Hematopoietic multipotent progenitor cell (in vitro differentiated cells): ENCODE measurements at places on chromosomes 7 and 10. TPM values are rescaled to one million over a fixed set of nuclear protein-coding genes. Genes with fewer than 3 reads are reported as not detected.

The DHTKD1 gene
- total RNA-seq: 43.1 TPM

The INTS15 gene
- total RNA-seq: 22.9 TPM

The PRLHR gene
- total RNA-seq: not detected

DNA sequence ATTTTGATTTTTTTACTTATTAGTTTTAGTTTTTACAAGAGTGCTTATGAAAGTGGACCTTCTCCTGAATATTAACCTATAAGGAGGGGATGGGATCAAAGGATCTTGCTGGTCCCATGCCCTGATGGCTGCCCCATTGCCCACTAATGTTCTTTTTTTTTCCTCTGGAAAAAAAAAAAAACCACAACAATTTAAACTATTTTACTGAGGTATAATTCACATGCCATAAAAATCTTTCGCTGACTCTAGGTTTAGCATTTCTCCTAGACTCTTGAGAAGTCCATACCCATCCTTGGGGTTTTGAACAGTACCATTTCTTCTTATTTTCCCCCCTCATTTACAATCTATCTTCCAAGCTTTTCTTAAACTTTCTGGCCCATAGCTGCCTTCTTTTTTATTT, 481.8 kb downstream of the TFEC start:
- DNase-seq: no peak

DNA sequence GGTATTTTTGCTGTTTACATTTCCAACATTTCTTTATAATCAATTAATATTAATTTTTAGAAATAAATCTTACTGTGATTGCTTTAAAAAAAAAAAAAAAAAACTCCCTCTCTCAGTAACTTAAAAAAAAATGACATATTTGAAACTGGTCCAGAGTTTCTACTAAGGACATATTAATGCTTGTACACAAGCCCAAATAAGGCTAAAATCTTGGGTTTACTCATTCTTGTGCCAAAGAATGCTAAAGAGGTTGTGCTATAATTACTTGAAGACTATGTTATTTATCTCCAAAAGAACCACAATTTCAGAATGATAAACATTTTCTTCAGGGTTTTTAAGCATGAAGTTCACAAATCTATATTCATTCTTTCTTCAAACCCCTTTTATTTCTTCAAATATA, 39.4 kb upstream of the PHF14 start:
- no peak for DNase-seq

DNA sequence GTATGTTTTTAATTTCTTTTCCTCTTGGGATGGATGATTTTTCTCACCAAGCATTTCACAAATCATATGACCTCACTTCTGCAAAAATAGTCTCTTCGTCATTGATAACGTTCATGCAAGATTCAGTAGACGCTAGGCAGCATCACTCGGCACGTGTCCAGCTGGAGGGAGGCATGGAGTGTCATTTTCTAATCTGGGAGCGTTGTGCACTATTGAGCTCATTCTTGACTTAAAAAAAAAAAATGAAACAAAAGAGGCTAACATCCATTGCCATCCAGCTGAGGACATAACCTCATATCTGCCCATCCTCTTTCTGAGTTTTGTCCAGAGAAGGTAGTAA, 56.2 kb downstream of the COL17A1 start:
- DNase-seq: no peak

DNA sequence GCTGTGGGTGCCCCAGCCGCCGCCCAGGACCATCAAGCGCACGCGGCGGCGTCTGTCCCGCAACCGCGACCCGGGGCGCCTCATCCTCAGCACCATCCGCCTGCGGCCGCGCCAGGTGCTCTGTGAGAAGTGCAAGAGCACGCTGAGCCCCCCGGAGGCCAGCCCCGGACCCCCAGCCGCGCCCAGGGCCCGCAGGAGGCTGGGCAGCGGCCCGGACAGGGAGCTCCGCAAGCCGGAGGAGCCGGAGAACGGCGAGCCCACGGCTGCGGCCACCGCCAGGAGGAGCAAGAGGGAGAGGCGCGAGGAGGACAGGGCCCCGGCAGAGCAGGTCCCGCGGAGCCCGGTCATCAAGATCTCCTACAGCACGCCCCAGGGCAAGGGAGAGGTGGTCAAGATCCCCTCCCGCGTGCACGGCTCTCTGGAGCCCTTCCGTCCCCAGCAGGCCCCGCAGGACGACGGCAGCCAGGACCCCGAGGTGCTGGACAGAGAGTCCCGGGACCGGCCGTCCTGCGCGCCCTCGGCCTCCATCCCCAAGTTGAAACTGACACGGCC, 8.0 kb downstream of the PWWP2B start:
- no peak for DNase-seq
